AG09319 (cell line): ENCODE measurements at places on chromosomes 5 and 9.

DNA sequence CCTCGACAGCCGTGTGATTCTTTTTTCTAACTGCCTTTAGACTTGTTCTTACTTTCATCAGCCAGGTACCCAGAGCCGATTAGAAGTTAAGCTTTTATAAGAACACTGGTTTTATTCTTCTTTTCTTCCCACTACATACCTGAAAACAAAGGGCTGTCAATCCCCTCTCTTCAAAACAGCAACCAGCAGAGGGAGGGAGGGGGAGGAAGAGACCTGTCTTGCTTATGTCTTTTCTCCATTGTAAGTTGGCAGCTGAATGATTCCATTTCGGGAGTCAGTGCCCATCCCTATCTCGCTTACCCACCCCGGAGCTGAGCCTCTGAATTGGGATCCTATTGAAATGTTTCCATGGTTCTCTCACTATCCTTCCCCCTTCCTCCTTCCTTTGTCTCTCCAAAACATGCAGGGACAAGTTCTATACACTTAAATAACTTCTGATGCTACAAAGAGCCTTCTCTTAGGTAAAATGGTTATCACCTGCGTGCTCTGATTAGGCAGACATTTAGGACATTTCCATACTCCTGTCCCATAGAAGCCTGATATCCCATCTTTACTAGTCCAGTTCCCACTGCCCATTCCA is 83.9 kb upstream of the WWC1 start:
- no peak for DNase-seq

GRCh38 chr5:123434796-123435195 is 11.6 kb upstream of the CEP120 start:
- no peak for DNase-seq

DNA sequence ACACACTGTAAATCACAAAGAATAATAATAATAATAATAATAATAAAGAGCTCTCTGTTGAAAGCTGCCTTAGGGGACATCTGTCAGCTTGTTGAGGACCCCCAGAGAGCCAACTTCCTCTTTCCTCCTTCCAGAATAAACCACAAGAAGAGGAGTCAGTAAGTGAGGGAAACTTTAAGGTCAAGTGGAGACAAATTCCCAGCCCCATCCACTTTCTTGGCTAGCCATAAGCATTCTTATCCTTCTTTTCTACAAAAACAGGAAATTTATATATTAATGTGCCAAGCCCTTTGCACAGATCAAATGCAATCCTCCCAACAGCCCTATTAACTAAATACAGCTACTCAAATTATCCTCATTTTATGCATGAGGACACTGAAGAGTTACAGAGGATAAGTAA is 9.4 kb upstream of the C5orf58 start:
- DNase-seq, result no peak

DNA sequence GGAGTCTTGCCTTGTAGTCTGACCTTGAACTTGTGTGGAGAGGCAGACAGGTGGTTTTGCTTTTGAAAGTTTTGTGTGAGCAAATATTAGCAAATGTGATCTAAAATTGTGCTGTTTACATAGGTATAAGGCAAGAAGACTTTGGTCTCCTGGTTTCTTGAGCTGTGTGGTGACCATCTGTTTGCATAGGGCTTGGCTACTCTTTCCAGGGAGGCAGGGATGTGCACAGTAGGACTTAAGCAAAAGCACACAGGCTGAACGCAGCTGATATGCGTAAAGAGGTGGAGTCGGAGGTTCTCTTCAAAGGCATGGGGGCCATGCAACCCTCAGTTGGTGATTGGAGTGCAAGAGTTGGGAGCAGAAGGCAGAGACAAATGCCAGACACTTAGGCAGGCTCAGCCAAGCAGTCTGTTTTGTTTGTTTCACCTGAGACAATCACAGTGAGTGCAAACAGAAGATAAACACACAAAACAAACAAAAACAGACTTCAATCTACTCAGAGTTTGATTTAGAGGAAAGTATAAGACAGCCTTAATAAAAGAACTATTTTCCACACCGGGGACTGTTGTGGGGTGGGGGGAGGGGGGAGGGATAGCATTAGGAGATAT is 744.2 kb downstream of the MTRR start:
- DNase-seq, result no peak

DNA sequence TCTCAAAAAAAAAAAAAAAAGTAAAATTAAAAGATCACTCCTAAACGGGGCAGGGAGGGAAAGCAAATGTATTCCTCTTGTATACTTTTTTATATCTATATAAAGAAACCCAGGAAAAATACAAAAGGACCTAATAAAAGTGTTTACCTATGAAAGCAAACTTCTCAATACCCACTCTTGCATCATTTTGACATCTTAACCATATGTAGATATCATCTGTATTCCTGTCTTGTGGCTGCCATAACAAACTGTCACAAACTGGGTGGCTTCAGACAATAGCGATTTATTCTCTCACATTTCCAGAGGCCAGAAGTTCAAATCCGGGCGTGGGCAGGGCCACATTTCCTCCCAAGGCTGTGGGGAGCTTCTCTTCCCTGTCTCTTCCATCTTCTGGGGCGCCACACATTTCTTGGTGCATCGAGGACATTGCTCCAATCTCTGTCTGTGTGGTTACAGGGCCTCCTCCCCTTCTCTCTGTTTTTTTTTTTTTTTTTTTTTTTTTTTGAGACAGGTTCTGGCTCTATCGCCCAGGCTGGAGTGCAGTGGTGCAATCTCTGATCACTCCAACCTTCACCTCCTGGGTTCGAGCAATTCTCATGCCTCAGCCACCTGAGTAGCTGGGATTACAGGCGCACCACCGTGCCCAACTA is 58.4 kb upstream of the IL17B start:
- no peak for DNase-seq

GRCh38 chr5:113157886-113158285 is 181.3 kb downstream of the DCP2 start:
- DNase-seq, result no peak

DNA sequence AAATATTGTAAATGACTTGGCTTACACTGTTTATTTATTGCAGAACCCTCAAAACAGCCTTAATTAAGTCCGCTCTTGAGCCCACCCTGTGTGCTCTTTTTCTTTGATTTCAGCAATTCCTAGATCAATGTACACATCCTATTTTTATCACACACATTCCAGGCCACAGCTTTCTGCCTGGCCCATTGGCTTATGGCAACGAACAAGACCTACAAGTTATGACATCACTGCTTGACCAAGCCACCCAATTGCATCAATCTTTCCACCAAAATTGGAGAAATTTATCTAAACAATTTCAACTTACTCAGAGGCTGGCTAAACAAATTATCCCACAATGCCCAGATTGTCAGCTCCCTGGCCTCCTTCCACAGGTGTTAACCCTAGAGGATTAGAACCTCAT is 158.4 kb downstream of the CPLANE1 start:
- no peak for DNase-seq

DNA sequence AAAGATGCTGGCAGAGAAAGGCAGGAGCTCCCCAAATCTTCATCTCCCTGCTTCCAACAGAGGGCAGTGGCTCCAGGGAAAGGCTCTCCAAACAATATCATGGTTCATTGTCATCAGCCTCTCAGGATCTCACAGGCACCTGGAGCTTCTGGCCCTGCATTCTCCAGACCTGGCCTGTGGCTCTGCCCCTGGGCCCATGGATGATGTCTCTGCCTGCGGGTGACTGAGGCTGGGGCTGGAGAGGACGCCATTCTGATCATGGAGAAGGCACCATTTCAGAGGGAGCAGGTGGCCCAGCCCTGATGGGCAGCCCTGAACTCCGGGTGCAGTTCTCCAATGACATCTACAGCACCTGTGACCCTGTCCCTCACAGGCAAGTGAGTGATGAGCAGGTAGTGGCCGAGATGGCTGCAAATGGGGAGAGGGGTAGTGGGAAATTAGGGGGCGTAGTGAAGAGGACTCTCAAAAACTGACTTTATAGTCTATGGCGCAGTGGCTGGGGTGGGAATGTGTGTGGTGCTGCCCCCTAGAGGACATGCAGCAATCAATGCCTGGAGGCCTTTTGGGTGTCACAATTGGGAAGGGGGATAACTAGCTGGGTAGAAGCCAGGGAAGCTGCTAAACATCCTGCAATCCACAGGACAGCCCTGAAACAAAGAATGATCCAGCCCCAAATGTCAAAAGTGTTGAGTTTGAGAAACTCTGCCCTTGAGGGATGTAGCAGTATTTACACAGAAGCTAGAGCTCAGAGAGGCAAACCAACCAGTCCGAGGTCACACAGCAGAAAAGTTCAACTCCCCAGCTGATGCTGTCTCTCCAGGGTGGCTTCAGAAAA is 3.2 kb downstream of the SH3PXD2B start:
- DNase-seq, result no peak

GRCh38 chr9:91163444-91163772 is 198.3 kb downstream of the AUH start:
- DNase-seq, result no peak

DNA sequence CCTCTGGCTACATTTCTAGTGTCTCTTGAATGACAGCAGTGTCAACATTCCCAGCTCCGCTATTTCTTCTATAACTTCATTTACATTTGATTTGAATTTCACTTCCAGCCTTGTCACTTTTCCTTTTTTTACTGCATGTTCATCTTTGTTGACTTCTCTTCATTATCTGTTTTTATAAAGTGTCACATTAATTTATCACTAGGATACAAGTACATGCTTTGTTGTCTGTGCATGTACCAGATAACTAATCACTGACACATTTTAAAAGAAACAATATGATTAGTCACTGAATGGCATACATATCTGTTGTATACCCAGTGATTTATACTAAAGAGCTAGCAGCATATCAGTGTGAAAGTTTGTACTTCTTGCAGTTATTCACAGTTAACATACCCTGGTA is 29.1 kb downstream of the ARSK start:
- DNase-seq, result no peak

DNA sequence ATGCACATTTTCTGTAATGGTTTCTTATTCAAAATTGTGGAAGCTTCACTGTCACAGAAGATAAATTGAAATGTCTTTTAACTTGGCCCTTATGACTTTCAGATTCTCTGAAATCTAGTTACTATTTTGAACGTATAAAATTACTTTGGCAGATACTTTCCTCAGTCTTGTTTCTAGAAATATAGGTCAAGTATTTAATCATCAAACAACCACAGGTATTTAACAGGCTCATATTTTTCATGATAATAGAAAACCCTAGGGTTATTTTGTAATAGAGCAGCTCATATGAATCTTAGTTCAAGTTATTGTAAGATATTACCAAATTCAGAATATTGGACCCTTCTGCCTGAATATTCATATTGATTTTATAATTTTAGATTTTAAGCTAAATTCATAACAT is 236.0 kb upstream of the CDH18 start:
- no peak for DNase-seq

GRCh38 chr5:608429-609370 is 3.4 kb upstream of the CEP72 start:
- no peak for DNase-seq

GRCh38 chr5:66620711-66621110 is 24.5 kb downstream of the MAST4 start:
- DNase-seq, result no peak

- DNase-seq, result no peak
Observed at GRCh38 chr9:88732128-88732527, 197.2 kb downstream of the NXNL2 start.

DNA sequence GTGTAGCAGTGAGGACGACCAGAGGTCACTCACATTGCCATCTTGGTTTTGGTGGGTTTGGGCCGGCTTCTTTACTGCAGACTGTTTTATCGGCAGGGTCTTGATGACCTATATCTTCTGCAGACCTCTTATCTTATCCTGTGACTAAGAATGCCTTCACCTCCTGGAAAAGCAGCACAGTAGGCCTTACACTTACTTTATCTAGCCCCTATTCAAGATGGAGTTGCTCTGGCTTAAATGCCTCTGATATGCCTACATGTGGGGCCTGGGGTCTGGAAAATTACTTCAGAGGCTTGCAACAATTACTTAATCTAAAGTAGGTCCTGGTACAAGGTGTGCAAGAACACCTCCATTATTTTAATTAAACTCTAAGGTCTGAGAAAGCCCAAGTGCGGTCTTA is 86.9 kb upstream of the IL12B start:
- no peak for DNase-seq

- no peak for DNase-seq
Observed at GRCh38 chr5:97009212-97009898, 73.5 kb downstream of the LNPEP start.

GRCh38 chr9:36625006-36625615 is 52.4 kb downstream of the MELK start:
- peak; percentile 47 for DNase-seq

DNA sequence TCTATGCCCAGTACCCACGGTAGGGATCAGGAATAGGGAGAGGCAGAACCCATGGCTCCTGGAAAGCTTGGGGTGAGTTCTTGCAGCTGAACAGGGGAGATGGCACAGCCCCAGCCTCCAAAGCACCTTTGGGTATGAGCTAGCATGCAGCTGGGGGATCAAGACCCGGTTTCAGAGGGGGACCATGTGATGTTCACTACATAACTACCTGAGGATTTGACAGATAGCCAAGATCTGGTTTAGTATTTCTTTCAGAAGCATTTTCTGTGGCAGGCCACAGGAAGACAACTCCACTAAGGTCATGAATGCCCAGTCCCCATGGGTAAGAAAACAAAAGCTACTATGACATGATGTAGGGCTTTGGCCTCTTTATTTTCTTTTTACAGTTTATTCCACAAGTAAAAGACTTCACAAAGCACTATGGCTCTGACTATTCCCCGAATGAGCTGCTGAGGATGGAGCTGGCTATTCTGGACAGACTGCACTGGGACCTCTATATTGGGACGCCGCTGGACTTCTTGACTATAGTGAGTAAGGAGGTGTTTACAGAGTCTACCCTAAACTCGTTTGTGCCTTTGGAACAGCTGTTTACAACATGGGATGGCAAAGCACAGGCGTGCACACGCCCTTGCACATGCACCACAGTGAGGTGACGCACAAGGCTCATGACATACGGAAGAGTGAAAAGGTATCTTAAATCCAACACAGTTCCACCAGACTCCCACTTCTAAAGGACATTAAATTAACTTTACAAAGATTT is 3.4 kb downstream of the CCNI2 start:
- DNase-seq, result no peak

- peak; percentile 80 for DNase-seq
Observed at GRCh38 chr9:89388084-89388867, 70.0 kb downstream of the SECISBP2 start.

DNA sequence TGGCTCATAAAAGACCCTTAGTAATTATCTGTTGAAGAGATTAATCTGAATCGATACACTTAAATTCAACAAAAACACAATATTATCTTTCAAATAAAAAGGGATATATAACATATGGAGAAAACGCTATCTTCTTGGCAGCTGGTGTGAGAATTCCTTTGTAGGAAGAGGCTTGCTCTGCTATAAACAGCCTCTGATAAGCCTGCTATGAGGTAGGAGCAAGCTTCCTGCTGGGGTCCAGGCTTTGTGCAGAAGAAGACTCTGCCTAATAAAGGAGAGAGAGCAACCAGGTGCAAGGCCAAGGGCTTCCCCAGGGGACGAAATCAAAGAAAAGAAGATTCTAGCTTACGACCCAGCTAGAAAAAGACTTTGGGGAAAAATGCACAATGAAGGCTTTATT is 43.3 kb upstream of the SSBP2 start:
- no peak for DNase-seq

DNA sequence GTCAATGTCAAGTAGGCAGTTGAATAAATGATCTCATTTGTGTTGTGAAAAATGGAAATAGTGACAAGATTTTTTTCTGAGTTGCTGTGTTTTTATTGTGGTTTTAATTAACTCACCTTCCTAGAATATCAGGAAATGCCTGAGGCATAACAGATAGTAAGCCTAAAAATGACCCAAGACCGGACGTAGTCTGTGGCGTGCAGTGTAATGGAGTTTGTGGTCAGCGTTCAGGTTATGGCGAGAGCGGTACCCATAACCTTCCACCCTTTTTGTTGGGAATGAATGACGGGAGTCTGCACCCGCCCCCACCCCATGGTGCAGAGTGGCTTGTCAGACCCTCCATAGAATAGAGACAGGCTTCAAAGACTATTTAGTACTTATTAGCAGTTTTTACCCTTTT is 119.3 kb downstream of the GALNT10 start:
- DNase-seq, result no peak
